GM12878 (cell line): ENCODE measurements at places on chromosomes 12 and 14. TPM values are rescaled to one million over a fixed set of nuclear protein-coding genes. Genes with fewer than 3 reads are reported as not detected.
A peak's percentile ranks its signal among the peaks of the same experiment; 100 is the strongest.

GRCh38 chr14:74612350-74613021 is 449 bp upstream of the LTBP2 start:
- no peak for DNase-seq

DNA sequence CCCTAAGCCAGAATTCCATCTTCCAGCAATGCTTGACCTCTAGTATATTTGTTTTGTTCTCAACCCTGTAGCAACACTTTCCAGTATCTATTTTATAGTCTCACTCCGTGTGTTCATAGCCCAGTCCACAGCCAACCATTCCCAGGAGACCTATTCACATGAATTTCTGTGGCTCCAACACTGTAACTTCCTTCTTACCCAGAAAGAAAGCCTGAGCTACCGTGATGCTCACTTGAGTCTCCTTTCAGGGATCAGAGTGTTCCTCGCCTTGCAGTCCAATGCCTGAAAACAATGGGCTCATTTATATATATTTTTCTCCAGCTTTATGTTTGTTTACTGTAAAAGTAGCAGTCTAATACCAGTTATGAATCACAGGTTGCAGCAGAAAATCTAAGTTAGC is 645.0 kb upstream of the NOVA1 start:
- DNase-seq: no peak

- no peak for DNase-seq
Measured at GRCh38 chr12:111309584-111309983, 59.3 kb downstream of the PHETA1 start.

- DNase-seq: no peak
Measured at GRCh38 chr12:56300644-56301464, 724 bp upstream of the CS start.

GRCh38 chr12:111068290-111068689 is 147.9 kb upstream of the MYL2 start:
- no peak for DNase-seq

SIX6 gene
- polyA plus RNA-seq: not detected in 2 replicates

TOMM20L gene
- not detected in 2 replicates for polyA plus RNA-seq

- no peak for DNase-seq
Measured at GRCh38 chr12:25051171-25051570, 102.3 kb upstream of the BCAT1 start.

GRCh38 chr12:113932381-113933196 is 33.5 kb downstream of the RBM19 start:
- DNase-seq: no peak

GRCh38 chr14:90678846-90679362 is 137.3 kb downstream of the TTC7B start:
- DNase-seq: no peak

DNA sequence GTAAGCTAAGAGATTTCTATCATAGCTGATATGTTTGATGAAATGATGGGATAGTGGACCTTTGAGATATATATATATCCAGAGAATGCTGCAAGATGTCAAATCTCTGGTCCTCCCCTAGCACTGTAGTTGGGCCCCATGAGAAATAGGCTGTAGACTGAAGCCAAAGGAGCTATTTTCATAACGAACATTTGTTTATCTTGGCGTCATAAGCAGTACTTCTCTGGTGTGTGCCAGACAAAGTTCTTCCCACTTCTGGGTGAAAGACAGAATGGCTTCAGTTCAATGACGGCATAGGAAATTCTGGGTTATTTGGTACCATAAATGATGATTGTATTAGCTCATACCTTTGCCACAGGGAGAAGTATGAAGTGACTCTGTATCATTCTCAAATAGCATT is 534.3 kb downstream of the SOX5 start:
- no peak for DNase-seq

GRCh38 chr12:104751594-104751993 is 206.5 kb downstream of the SLC41A2 start:
- DNase-seq: no peak

- DNase-seq: no peak
Measured at GRCh38 chr12:51011955-51012354, 14.2 kb downstream of the SLC11A2 start.

GRCh38 chr12:131137836-131138637 is 184.3 kb downstream of the ADGRD1 start:
- DNase-seq: no peak

DNA sequence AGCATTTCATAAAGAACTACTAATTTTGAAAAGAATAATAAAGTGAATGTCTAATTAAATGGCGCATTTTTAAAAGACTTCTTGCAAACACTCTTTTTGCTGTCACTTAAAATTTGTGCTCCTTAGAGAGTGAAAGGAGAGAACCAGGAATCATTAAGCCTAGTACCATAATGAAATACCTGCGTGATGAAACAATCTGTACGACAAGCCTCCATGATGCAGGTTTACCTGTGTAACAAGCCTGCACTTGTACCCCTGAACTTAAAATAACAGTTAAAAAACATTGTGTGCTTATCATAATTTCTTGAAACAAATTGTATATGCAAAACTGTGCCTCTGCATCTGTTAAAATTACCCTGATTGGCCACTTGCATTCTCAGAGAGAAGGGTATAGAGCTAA is 108.1 kb downstream of the MGAT4C start:
- DNase-seq: no peak

GRCh38 chr12:49847161-49847560 is 4.3 kb upstream of the BCDIN3D start:
- no peak for DNase-seq

- DNase-seq: no peak
Measured at GRCh38 chr12:989051-989450, 2.0 kb upstream of the ERC1 start.

DNA sequence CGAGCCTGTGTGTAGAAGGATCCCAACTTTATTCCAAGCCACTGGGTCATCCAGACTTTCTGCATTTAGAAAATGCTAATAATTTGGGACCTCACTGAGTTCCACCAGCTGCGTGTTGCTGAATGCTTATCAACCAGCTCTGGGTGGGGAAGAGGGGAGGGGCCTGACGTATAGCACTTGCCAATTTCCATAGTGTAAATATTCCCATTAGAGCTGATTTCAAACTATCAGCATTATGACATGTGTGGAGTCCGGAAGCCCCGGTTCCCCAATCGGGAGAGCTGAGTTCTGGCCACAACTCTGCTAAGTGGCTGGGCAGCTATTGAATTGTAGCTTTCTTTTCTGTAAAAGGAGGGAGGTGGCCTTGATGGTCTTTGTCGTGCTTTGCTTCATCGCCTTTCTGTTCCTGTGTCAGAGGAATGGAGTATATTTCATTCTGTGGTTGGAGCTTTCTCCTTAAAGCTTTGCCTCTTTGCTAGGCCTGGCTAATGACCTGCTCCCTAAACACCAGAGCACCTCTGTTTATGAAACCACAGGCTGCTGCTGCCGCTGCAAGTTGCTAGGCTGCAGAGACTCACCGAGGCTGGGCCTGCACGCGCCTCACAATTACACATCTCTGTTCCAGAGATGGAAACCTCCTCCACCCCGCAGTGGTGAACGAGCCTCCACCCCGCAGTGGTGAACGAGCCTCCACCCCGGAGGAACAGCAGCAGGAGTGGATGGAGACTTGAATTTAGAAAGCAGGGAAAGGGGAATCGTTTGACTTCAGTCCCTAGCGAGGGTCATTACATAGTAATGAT is 7.7 kb upstream of the BCL7A start:
- DNase-seq: no peak

RFX4 gene
- 0.23 TPM in 1 of 2 replicates, not detected in the other for polyA plus RNA-seq

DNA sequence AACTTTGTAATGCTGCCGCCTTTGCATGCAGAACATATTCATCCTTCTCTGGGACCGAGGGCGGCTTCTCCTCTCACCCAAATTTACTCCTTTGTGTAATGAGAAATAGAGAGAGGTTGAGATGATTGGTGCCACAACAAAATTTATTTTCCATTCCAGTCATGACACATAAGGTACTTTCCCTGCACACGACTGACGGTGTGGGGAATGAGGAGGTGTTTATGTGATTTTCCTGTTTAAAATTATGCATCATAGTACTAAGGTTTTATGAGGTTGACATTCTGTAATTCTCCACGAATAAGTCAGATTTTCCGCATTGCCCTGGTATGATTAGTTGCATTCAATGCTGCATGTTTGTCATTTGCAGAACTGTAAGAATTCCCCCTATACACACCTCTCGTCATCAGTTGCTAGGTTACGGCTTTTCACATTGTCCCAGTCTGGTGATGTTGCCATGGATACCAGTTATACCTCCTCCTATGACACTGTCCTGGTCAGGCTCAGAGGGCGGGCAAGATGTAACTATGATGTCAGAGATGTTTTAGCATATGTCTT is 23.1 kb downstream of the BICDL1 start:
- peak; percentile 93 for DNase-seq

GRCh38 chr14:21723431-21724045 is 49.9 kb upstream of the OR4E1 start:
- no peak for DNase-seq

- no peak for DNase-seq
Measured at GRCh38 chr14:71388336-71388735, 481.1 kb downstream of the PCNX1 start.

DNA sequence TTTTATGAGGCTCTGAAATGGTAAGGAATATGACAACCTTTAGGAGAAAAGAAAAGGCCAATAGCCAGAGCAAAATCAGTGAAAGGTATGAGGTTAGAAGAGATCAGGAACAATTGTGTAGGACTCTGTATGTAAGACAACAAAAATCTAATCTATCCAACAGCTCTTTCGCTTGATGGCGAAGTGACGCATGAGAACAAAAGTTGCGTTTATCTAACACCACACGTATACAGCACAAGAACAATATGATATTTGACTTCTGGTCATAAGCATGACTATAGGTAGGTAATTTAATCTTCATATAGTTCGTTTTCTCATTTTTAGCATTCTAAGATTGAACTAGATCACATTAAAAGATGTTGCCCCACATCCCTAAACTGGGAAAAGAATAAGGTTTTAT is 1.5 kb downstream of the CLECL1 start:
- DNase-seq: no peak

GRCh38 chr12:68451261-68452077 is 119.3 kb upstream of the MDM1 start:
- DNase-seq: peak; percentile 88

- no peak for DNase-seq
Measured at GRCh38 chr14:98906123-98906995, 365.6 kb downstream of the BCL11B start.

ETFBKMT gene
- 0.84 and 1.1 TPM in 2 replicates for polyA plus RNA-seq

GMFB gene
- polyA plus RNA-seq: 62.1 and 71.0 TPM in 2 replicates

DNA sequence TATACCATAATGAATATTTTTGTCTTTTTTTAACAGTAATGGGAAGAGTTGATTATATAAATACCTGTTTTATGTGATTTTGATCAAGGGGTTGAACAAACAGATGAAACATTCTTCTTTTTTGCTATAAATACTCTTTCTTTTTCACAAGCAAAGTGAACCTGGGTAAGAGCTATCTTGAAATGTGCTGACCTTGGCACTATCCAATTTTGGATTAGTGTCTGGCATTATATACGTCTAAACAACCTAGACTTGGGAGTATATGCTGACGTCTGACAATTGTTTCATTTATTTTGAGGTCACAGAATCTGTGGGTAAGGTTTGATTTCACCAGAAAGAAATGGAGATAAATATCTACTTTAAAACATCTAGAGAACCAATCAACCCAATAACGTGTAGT is 716.0 kb upstream of the STXBP6 start:
- DNase-seq: no peak

GRCh38 chr14:80850197-80850814 is 91.2 kb downstream of the CEP128 start:
- DNase-seq: no peak

KIF26A gene
- not detected in 2 replicates for polyA plus RNA-seq
